ENCODE measurements at places on chromosomes 16 and 17. TPM values are rescaled to one million over a fixed set of nuclear protein-coding genes. Genes with fewer than 3 reads are reported as not detected.

DNA sequence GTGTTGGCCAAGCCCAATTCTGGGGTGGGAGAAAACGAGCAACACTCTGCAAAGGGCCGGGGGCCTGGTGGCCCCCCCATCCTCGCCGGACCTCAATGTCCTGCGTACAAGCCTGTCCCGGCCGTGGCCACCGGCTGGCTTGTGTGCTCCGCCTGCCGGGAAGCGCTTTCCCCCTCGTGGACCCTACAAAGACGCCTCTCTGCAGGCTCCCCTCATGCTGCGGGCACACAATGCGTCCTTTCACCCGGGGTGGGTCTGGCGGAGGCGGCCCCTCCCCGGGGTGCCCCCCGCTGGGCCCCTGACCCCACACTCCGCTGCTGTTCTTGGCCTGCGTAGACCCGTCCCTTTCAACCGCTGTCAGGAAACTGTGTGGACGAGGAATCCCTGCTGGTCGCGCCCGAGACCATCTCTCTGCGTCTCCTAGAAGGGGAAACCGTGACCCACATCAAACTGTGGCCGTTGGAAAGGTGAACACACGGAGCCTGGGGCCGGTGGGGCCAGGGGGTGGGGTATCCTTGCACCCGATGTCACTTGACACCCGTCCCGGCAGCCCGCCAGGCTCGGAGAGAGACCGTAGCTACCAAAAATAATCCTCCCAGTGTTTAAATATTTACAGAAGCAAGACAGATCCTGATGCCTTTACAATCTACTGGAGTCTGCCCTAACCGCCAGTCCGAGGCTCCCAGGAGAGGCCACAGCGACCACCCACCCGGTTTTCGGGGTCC is 43.6 kb downstream of the TBC1D16 start:
- H3K36me3 ChIP-seq = no peaks in the 10 kb centered on the region
- peaks cover 49% of the 10 kb centered on the region for H3K4me1 ChIP-seq

GRCh38 chr17:82458885-82459424 is 414 bp downstream of the NARF start:
- peaks cover 38% of the 10 kb centered on the region for H3K36me3 ChIP-seq
- no peaks in the 10 kb centered on the region for H3K27me3 ChIP-seq
- peaks cover 33% of the 10 kb centered on the region for H3K4me1 ChIP-seq
- H3K27ac ChIP-seq = peak overlapping the region; percentile 100
- DNase-seq = no peak
- H3K4me3 ChIP-seq = peak overlapping the region; percentile 79

- H3K36me3 ChIP-seq = no peaks in the 10 kb centered on the region
- peak overlapping the region; percentile 93 for H3K27ac ChIP-seq
- no peaks in the 10 kb centered on the region for H3K27me3 ChIP-seq
- peaks cover 48% of the 10 kb centered on the region for H3K4me1 ChIP-seq
Measured at GRCh38 chr17:28949185-28950016, 1.9 kb downstream of the PHF12 start.

GRCh38 chr17:16919663-16920627 is 52.0 kb downstream of the TNFRSF13B start:
- no peaks in the 10 kb centered on the region for H3K4me1 ChIP-seq
- H3K27ac ChIP-seq = no peak overlapping the region
- no peaks in the 10 kb centered on the region for H3K36me3 ChIP-seq
- no peak overlapping the region for H3K4me3 ChIP-seq
- no peaks in the 10 kb centered on the region for H3K27me3 ChIP-seq
- peak; percentile 65 for DNase-seq

- peak overlapping the region; percentile 98 for H3K27ac ChIP-seq
- H3K4me1 ChIP-seq = peaks cover 73% of the 10 kb centered on the region
- H3K4me3 ChIP-seq = peak overlapping the region; percentile 88
- peaks cover 11% of the 10 kb centered on the region for H3K36me3 ChIP-seq
Measured at GRCh38 chr17:76265624-76266243, 586 bp downstream of the UBALD2 start.

GRCh38 chr16:27723711-27724481 is 174.0 kb downstream of the KATNIP start:
- no peaks in the 10 kb centered on the region for H3K27me3 ChIP-seq
- peaks cover 53% of the 10 kb centered on the region for H3K4me1 ChIP-seq
- no peak for DNase-seq

DNA sequence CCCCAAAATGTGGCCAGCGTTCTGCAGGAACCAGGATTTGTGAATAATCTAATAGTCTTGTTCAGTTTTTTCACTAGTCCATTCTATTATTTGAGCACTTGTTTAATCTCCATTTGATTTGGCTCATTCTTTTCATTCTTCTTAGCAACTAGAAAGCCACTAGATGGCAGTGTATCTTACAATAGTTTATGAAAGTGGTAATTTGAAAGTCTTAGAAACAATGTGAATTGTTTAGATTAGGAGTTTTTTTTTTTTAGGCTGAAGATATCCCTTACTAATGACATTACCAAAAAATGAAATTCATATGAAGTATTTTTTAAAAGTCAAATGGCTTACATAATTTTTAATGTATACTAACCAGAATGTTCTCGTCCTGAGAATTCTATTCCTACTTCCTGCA is 6.7 kb downstream of the ERI2 start:
- H3K4me3 ChIP-seq = no peak overlapping the region
- H3K4me1 ChIP-seq = no peaks in the 10 kb centered on the region
- no peaks in the 10 kb centered on the region for H3K27me3 ChIP-seq

GRCh38 chr16:10178526-10178925 is 3.7 kb downstream of the GRIN2A start:
- H3K27me3 ChIP-seq = peaks cover 51% of the 10 kb centered on the region
- H3K36me3 ChIP-seq = no peaks in the 10 kb centered on the region
- peaks cover 26% of the 10 kb centered on the region for H3K4me1 ChIP-seq
- no peak overlapping the region for H3K4me3 ChIP-seq
- no peak for DNase-seq
- H3K27ac ChIP-seq = no peak overlapping the region

GRCh38 chr17:4436846-4437245 is 3.1 kb downstream of the SPNS3 start:
- no peak for DNase-seq
- no peaks in the 10 kb centered on the region for H3K27me3 ChIP-seq
- no peak overlapping the region for H3K4me3 ChIP-seq

DNA sequence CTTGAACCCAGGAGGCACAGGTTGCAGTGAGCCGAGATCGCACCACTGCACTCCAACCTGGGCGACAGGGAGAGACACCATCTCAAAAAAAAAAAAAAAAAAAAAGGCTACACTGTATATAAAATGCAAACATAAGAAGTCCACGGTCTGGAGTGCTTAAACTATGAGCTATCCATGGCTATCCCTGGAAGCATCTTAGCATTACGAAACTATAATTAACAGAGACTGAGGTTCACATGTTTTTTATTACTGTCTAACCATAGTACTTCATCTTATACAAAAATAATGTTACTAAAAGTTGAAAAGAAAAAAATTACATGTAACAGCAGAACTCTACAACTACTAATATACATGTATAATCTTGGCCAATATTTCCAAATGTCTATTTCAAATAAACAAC is 32.8 kb downstream of the HELZ start:
- peaks cover 14% of the 10 kb centered on the region for H3K4me1 ChIP-seq
- H3K36me3 ChIP-seq = peaks cover 18% of the 10 kb centered on the region
- H3K27ac ChIP-seq = no peak overlapping the region
- no peaks in the 10 kb centered on the region for H3K27me3 ChIP-seq

DNA sequence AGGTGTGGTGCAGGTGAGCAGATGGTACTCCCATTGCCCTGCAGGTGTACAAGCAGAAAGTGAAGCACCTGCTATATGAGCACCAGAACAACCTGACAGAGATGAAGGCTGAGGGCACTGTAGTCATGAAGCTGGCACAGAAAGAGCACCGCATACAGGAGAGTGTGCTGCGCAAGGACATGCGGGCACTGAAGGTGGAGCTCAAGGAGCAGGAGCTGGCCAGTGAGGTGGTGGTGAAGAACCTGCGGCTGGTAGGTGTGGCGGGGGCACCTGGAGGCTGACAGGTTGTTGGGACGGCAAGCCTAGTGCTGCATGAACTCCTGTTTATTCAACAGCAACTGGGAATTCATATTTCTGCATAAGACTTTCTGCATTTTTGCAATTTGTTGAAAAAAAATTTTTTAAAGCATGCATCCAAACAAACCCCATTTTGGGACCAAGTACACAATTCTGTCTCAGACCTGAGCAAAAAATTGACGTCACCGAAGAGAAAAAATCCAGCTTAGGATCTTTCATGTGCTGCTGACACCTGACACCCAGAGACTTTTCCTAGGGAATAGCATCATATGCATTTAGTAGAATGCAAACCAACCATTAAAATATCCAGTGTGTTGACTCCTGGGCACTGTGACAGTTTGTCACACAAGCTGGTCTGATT is 13.5 kb upstream of the DBNDD1 start:
- H3K27me3 ChIP-seq = no peaks in the 10 kb centered on the region
- no peak for DNase-seq
- no peak overlapping the region for H3K27ac ChIP-seq
- H3K36me3 ChIP-seq = peaks cover 35% of the 10 kb centered on the region
- no peak overlapping the region for H3K4me3 ChIP-seq

- peaks cover 14% of the 10 kb centered on the region for H3K4me1 ChIP-seq
- DNase-seq = no peak
- H3K4me3 ChIP-seq = no peak overlapping the region
- no peak overlapping the region for H3K27ac ChIP-seq
- no peaks in the 10 kb centered on the region for H3K36me3 ChIP-seq
Measured at GRCh38 chr17:49580981-49581647, 5.4 kb downstream of the NXPH3 start.

DNA sequence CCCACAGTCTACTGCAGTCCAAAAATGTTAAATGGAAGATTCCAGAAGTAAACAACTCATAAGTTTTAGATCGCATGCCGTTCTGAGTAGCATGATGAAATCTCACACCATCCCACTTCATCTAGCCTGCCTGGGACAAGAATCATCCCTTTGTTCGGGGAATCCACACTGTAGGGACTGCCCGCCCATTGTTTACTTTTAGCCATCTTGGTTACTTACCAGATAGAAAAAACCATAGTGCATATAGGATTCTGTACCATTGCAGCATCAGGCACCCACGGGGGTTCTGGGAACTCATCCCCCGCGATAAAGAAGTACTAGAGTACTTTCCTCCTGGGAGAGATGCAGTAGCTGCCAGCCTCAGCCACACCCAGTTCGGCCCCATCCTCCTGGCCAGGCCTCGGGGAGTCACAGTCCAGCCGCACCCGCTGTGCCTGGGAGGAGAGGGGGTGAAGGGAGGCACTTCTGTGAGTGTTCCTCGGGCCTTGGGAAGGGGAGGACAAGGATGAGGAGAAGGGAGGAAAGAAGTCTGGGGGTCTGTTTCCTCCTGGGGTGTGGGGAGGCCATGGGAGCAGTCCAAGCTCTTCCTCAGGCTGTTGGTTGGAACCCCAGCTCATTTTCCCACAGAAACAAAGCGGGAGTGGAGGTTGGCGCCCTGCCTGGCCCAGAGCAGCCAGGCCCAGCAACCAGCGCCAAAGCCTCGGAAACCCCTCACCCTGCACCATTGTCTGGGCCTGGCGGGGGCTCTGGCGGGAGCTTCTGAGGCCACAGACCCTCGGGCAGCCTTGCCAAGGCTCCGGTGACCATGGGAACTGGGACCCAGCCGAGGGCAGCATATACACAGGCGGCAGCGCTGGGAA is 8.9 kb downstream of the TRIM47 start:
- H3K36me3 ChIP-seq = peaks cover 8% of the 10 kb centered on the region
- peak overlapping the region; percentile 84 for H3K27ac ChIP-seq
- peaks cover 66% of the 10 kb centered on the region for H3K4me1 ChIP-seq
- peak; percentile 87 for DNase-seq

DNA sequence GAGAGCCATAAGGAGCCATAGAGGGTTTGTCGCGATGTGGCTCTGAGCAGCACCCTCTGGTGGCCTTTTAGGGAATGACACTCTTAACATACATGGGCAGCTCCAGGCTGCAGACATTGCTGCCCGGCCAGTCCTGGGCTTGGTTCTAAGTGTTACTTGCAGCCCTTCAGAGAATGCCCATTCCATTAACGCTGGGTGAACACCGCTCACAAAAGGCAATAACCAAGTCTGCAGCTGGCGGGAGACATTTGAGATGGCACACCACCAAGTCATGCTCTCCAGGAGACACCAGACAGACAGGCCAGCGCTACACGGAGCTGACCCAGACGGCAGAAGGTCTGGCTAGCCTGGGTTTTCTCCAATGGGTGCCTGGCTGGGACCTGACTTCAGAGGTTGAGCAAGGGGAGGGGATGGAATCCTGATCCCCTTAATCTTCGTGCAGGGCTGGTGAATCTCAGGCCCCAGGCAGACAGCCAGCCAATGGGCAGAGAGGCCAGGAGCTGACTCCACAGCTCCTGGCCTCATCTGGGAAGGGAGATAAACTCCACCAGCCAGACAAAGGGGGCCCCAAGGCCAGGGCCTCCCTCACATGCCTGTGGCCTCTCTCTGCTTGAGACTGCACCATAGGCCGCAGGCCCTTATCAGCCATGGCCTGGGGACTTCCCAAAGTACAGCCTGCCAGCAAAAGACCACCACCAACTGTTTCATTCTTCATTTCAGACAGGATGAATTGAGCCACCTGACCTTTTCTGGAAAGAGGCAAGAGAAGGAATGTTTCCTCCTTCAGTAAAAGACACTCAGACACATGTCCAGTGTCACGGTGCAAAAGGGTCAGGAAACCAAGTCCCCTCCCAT is 58.8 kb downstream of the ZDHHC7 start:
- H3K27ac ChIP-seq = no peak overlapping the region
- DNase-seq = no peak
- H3K27me3 ChIP-seq = no peaks in the 10 kb centered on the region
- peaks cover 14% of the 10 kb centered on the region for H3K4me1 ChIP-seq
- no peak overlapping the region for H3K4me3 ChIP-seq

GRCh38 chr17:63023049-63023448 is 57.0 kb downstream of the TANC2 start:
- H3K27ac ChIP-seq = no peak overlapping the region
- no peak overlapping the region for H3K4me3 ChIP-seq
- no peaks in the 10 kb centered on the region for H3K36me3 ChIP-seq
- DNase-seq = no peak

- no peaks in the 10 kb centered on the region for H3K27me3 ChIP-seq
- H3K4me3 ChIP-seq = no peak overlapping the region
- H3K27ac ChIP-seq = no peak overlapping the region
- H3K36me3 ChIP-seq = no peaks in the 10 kb centered on the region
- DNase-seq = no peak
- H3K4me1 ChIP-seq = peaks cover 13% of the 10 kb centered on the region
Measured at GRCh38 chr16:81634380-81635062, 144.6 kb upstream of the PLCG2 start.

- H3K36me3 ChIP-seq = peaks cover 28% of the 10 kb centered on the region
- no peaks in the 10 kb centered on the region for H3K4me1 ChIP-seq
- no peaks in the 10 kb centered on the region for H3K27me3 ChIP-seq
- DNase-seq = no peak
Measured at GRCh38 chr16:491220-491919, 36.1 kb upstream of the CAPN15 start.

DNA sequence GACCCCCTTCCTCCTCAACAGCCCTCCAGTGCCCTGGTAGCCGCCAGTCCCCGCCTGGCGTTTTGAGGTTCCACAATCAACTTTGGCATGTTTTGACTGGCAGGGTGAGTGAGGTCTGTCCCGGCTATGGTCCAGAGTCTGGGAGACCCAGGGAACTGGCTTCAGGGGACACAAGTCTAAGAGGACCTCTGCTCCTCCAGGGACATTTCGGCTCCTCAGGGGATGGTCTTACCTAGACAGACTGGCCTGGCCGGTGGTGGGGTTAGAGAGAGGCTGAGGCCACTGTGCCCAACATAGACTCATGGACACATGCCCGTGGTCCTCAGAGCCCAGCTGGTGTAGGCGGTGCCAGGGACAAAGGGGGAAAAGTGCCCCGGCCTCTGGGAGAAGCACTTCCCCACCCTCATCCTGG is 2.2 kb downstream of the TMC8 start:
- no peak overlapping the region for H3K4me3 ChIP-seq
- H3K27me3 ChIP-seq = no peaks in the 10 kb centered on the region
- no peak overlapping the region for H3K27ac ChIP-seq
- no peaks in the 10 kb centered on the region for H3K36me3 ChIP-seq
- DNase-seq = peak; percentile 62

Gene PPL
- total RNA-seq = 364 TPM

Gene MLYCD
- 4.4 TPM for total RNA-seq

Gene SOX15
- 68.0 TPM for total RNA-seq

Gene MSLN
- 7.3 TPM for total RNA-seq

Gene KCTD13
- 35.6 TPM for total RNA-seq

Gene ARHGAP44
- total RNA-seq = 7.1 TPM

Gene ZNRF1
- total RNA-seq = 16.7 TPM
